GM23248 (cell line): ENCODE measurements at places on chromosomes 11 and 22. TPM values are rescaled to one million over a fixed set of nuclear protein-coding genes. Genes with fewer than 3 reads are reported as not detected.

- no peak for DNase-seq
Observed at GRCh38 chr11:83642500-83642899, 356.3 kb upstream of the CCDC90B start.

Gene CATSPERZ
- not detected in 2 replicates for polyA plus RNA-seq

Gene MMP27
- polyA plus RNA-seq, result 0.09 TPM in 1 of 2 replicates, not detected in the other

Gene CCDC73
- polyA plus RNA-seq, result not detected in 2 replicates

DNA sequence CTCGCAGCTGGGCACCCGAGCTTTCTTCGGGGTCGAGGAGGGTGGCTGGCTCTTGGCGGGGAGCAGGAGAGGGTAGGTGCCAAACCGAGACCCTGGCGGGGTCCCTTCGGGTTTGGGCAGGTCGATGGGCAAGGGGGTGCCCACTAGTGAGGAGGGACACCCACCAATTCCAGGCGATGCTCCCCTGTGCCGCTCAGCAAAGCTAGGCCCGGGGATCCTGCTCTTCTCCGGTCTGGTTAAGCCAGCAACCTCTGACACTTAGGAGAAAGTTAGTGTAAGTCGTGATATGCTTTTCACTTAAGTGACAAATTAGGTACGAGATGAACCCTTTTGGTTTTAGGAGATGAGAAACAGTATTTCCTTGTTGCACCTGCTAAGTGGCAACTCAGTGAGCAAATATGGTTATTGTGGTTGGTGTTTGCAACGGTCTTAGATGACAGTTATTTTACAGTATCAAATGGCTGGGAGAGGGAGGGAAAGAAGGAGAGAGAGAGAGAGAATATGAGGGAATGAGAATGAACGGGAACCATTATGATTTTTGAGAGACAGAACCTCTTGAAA is 565 bp downstream of the NUCB2 start:
- DNase-seq, result peak; percentile 72

Gene MMP3
- 18.8 and 24.4 TPM in 2 replicates for polyA plus RNA-seq

GRCh38 chr11:132864811-132865576 is 667.3 kb downstream of the OPCML start:
- no peak for DNase-seq

DNA sequence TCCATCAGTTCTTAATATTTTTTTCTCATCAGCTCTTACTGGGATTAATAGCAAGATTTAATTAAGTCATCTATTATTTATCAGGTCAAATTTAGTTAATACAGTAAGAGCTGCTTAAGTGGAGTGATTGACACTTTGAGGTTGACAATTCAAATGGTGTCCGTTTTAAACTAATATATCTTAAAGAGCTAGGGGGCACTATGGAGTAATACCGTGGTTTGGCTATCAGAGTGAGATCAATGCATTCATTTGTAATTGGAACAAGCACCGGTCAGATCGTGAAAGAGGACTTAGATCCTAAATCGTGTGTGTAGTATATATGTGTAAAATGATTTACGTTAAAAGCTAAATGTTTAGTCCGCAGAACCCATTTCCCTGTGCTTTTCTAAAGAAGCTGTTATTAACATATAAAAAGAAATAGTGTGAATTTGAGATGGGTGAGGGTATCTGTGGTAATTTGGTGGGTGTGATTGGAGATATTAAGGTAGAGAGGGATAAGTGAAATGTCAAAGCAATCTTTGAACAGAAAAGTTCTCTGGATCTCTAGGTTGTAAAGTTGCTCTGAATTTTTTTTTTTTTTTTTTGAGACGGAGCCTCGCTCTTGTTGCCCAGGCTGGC is 2.3 kb downstream of the SIK2 start:
- peak; percentile 70 for DNase-seq
